ENCODE measurements at places on chromosomes 3 and 15.

DNA sequence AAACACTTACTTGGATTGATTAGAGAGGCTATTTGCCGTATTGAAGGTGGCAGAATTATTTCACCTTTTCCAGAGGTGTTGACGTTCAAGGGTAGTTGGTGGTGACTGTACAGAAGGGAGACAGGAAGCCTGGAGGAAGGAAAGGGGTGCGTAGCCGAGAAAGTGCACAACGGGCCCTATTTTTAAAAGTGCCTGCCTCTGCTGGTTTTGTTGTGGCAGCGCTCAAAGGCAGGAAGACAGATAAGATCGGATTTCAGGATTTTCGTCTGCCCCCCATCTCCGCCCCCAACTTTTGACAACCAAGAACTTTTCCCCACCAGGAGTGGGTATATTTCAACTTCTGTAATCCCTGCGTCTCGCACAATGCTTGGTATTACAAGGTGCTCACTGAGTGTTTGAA, 38.5 kb downstream of the SMAD3 start:
- no peak for DNase-seq

GRCh38 chr15:43299411-43299810, 31.0 kb downstream of the LCMT2 start:
- no peak for DNase-seq

DNA sequence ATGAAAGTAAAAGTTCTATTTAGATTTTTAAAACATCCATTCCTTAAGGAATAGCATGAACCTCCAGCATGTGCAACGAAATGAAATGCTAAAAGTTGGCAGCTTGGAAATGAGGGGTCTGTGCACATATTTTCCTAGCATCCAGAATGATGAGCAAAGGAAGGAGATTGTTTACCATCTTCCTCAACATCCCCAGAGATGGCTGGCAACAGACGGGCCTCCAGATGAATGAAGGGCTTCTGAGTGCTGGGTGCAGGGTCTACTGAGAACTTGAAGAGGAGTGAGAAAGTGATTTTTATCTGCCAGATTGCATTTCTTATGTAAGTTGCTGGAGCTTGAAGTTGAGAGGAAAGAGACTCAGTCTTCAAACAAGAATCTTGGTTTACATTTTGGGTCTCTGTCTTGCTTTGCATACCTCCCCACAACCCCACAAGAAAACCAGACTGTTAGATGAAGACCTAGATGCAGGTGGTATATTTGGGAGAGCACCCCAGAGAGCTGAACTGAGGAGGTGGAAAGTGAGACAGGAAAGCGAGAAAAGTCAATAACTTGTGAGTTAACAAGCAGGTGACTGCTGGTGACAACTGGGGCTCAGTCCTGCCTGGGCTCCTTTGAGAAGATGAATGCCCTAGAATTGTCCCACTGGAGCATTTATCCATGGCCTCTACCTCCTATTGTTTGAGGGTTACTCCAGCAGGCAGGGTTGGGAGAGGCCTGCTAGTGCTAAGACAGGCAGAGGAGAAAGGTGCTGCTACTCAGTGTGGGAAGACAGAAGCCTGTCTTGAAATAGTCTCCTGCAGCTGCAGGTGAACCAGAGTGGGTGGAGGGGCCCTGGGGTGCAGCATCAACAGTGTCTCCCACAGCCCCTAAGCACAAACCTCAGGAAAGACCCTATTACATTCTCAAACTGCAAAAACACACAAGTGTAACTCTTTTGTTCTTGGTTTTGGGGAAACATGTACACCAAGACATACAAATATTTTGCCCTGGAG, 10.5 kb upstream of the CCK start:
- no peak for DNase-seq

- no peak for DNase-seq
These were observed 54.7 kb downstream of the CORO2B start for GRCh38 chr15:68633231-68634121.

- DNase-seq: no peak
These were observed 12.6 kb upstream of the TMEM108 start for GRCh38 chr3:133025546-133025945.

GRCh38 chr3:194215392-194215791, 79.4 kb downstream of the HES1 start:
- DNase-seq: no peak

GRCh38 chr3:62718011-62718410, 157.2 kb downstream of the CADPS start:
- DNase-seq: no peak
